ENCODE measurements at places on chromosomes 3 and 15.

DNA sequence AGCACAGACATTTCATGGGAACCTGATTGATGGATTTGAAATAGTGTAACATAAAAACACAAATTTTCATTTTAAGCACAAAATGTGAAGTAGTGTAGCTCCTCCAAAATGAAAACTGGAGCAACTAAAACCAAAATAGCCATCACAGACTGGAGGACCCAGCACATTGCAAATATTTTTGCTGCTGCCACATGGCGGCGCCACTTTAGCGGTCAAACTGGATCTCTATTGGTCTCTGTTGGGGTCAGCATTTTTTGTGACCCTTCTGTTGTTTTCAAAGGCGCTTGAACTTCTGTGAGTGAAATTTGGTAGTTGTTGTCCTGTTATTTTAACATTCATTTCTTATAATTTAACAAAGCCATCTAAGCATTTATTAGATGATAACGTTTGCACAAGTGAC lies 259.9 kb downstream of the IL20RB start:
- DNase-seq: no peak

GRCh38 chr3:31772758-31773473 lies 208.1 kb downstream of the OSBPL10 start:
- no peak for DNase-seq

GRCh38 chr15:101310161-101310480 lies 15.1 kb upstream of the SNRPA1 start:
- DNase-seq: no peak

DNA sequence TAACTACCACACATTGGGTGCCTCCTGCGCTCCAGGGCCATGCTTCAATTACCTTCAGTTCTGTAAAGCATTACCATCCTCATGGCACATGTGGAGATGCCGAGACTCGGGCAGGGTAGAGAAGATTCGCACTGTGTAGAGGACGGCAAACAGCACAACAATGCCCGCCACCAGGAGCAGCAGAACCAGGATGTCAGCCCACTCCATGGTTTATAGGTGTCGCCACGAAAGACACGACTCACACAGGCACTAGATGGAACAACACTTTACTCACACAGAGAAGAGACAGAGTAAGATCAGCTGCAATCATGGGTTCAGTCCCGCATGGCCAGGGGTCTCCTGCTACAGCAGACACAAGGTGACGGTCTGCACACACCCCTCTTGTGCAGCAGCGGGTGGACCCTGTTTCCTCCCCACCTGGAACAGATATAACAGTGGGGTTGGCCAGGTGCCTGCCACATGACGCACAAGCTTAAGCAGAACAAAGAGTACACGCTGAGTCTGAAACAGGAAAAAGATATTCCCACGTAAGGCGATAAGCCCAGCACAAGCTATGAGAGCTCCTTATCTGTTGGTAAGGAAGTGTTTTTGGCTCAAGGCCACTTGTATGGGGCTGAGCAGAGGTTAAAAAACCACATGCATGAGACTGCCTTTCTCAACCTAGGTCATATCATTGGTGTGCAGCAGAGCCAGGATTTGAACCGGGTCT lies 2.5 kb upstream of the TBC1D21 start:
- no peak for DNase-seq

DNA sequence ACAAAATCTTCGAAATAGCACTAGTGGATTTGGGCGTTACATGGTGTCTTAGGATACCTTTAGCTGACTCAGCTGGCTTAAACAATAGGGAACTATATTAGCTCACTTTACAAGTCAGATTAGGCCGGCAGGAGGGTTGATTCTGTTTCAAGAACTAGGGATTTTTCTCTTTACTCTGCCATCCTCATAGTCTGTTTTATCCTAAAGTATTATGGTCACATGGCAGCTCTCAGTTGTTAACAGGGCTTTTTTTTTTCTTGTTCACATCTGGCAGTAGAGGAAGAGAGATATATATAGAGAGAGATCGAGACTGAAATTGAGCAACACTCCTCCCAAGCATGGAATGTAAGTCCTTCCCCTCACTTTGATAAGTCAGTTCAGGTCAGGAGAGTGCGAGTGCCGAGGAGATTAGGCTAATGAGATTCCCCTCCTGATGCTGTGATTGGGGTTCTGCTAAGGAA lies 32.9 kb downstream of the CHP1 start:
- no peak for DNase-seq

- DNase-seq: no peak
Observed at GRCh38 chr3:141151439-141151838, 80.2 kb upstream of the PXYLP1 start.

DNA sequence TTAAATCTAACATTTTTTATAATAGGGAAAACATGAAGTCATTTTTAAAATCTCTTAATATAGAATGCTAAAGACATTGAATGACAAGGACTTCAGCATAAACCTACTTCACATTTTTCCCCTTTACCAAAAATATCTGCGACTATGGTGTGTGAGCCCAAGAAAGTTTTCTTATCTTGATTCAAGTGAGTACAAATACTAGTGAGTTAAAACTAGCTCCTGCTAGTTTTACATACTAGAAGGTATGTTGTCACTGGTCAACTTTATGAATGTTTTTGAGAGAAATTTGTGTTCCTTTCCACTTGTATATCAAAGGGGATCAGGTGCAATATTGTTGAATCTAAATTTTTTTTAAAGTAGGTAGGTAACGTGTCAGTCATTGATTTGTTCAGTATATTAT lies 152.4 kb upstream of the CGNL1 start:
- DNase-seq: no peak

GRCh38 chr3:194489736-194490612 lies 3.2 kb upstream of the ATP13A3 start:
- DNase-seq: no peak

DNA sequence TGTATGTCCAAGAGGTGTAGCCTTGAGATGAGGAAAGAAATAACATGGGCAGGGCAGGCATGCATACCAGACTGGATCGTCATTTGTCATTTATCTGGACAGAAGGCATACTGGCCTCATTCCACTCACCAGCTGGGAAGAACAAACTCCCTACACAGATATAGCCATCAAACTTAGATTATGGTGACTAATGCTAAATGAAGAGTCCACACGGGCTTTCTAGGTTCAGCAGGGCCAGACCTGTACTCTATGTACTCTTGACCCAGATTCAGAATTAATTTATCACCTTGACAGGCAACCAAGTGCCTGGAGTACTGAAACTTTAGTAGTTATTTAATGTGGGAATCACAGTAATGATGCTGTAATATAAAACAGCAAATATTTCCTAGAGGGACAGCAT lies 164.3 kb upstream of the IL12A start:
- no peak for DNase-seq

DNA sequence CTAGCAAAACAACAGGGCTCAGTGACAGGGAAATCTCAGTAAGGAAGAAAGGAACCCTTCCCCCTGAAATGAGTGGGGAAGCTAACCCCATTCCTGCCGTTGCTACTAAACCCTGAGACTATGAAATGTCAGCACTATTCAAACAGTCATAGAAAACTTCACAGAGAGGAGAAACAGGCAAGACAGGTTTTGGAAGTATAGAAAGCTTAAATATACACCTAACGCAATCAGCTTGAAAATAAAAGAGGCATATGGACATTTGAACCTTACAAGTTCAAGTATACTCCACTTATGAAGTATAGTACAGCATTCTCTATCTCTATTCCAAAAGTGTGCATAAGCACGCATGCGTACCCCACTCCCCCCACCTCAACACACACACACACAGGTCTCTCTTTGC lies 17.6 kb upstream of the FRMD4B start:
- no peak for DNase-seq

GRCh38 chr3:6351752-6352151 lies 509.2 kb upstream of the GRM7 start:
- no peak for DNase-seq

DNA sequence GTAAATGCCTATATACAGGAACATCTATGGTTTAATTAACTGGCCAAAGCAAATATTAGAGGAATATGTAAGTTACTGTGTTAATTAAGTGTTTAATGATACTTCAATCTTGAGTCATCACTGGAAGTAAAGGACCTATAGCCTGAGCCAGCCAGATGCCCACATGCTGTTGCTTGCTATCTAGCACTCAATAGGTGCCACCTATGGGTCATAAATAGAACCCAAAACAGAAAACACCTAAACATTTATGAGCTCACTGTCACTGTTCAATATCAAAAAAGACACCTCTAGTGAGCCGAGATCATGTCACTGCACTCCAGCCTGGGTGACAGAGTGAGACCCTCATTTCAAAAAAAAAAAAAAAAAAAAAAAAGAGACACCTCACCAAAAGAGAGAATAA lies 48.4 kb upstream of the IP6K2 start:
- no peak for DNase-seq

DNA sequence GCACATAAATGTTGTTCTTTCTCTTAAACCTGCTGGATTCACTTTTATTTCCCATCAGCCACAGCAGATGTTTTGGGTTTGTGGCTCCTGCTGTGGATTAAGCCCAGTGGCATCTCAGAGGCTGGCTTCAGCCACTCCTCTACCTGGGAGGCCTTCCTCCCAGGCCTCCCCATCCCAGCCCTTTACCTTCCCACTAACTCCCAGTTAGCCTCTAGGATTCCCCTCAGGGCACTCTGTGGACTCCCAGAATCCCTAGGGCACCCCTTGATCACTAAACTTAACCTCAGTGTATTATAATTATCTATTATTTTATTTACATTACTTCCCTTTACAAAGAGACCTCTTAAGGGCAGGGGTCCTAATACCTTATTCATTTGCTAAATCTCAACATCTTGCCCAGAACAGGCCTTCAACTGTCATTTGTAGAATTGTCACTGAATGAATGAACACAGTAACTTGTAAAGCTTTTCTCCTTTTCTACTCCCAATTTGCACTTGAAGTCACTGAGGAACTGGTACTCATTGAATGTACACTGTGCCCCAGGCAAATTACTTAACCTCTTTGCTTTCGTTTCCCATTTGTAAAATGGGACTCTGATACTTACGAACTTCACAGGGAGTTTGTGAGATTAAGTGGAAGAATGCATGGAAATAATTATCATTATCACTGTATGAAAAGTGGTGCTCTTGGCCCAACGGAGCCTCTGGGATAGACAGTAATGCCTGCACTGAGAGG lies 8.3 kb downstream of the CCDC13 start:
- DNase-seq: no peak
